Stimulated activated CD8-positive, alpha-beta memory T cell treated with anti-CD3 and anti-CD28 coated beads, Interleukin-2, amount 100 ng/mL, for 1 hour (primary cell): ENCODE measurements at places on chromosomes 12 and 14.

GRCh38 chr12:2273288-2273687 is 220.5 kb downstream of the CACNA1C start:
- DNase-seq, result no peak

DNA sequence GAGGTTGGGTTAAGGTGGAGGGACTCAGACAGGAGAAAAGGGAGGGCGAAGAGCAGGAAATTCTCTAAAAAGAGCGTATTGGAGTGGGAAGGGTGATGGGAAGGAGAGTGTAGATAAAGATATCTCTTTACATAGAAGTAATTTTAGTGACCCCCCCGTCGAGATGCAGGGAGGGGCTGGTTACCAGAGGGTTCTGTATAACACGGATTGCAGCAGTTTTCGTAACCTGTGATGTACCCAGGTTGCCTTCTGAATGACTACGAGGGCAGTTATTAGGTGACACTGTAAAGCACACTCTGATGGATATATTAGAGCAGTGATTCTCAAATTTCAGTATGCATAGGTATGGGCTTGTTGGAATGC is 443 bp downstream of the DNAL1 start:
- DNase-seq, result no peak

DNA sequence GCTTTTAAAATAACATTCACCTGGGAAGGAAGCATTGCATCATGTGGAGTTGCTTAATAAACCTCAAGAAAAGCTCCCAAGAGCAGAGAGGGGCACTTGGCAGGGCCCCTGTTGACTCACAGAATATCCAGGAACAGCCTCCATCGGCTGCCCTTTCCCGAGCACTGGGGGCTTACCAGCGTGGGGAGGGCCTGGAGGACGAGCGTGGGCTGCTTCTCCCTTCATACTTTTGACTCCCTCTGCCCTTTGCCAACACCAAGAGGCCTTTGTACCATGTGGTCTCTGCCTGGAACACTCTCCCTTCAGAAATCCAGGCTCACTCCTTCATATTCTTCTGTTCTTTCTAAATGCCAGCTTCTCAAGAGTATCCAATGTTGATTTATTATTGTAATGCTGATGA is 492.1 kb upstream of the TMEM132C start:
- DNase-seq, result no peak

DNA sequence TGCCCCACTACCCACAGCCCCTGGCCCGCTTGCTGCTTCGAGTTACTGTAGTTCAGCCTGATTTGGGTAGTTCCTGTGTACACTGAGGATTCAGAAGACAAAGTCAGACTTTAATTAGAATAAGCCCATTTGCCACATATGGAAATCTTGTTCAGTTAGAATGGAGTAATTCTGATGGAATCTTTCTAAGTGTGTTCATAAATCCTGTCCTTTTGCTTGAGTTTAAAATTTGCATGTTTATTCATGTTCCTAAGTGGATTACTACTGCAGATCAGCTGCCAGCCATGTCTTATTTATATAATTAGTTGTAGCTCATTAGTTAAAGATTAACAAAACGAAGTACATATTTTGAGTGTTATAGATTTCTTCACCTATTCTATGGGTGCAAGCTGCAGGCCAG is 504.5 kb downstream of the PCNX1 start:
- no peak for DNase-seq

GRCh38 chr14:100713705-100714104 is 13.0 kb upstream of the DLK1 start:
- no peak for DNase-seq

DNA sequence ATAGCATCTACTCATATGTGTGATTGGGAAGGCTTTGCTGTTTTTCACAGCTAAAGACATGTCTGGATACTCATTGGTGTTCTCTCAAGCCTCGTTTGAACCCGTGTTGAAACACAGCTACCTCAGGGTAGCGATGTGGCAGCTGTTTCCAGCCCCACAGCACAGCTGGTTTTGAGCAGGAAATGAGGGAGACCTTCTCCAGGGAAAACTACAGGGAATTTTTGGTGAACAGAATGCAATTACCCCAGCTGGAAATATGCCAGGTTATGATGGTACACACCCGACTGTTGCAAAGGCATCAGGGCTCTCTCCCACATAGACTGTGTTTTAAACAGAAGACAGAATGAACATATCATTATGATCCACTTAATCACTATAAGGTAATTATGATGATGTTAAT is 828.9 kb downstream of the VRK1 start:
- DNase-seq, result no peak

- DNase-seq, result no peak
These were observed 77.4 kb upstream of the ANO4 start for GRCh38 chr12:100716945-100717732.

DNA sequence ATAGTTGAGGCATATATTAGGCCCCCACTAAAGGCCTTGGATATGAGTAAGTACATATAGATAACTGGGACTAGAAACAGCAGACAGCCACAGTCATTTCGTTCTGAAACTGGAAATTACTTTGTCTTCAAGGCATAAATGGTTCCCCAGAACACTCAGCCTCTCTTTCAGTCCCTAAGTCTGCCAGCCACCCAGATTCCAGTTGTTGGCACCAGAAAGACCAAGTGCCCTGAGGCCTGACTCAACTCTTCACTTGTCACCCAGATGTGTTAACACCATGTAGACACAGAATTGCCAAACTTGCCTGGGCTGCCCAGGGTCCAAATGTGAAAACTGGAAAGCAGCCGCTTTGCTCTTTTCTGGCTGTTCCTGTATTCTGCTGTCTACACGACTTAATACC is 3.0 kb upstream of the LGALS3 start:
- no peak for DNase-seq

DNA sequence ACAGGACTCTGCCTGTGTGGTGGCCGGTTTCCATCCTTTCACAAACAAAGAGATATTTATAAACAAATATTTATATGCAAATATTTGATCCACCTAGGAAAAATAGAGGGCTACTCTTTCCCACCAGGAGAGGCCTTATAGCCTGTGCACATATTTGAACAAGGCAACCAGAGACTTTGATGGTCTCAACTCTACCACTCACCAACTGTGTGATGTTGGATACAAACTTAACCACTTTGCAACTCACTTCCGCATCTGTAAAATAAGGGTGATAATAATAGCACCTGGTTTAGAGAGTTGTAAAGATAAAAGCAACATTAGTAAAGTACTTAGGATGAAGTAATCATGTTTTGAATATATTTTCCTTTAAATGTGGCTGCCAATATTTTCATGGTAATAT is 1.5 kb upstream of the CLEC12A start:
- no peak for DNase-seq

- DNase-seq, result no peak
These were observed 106.6 kb downstream of the APAF1 start for GRCh38 chr12:98751580-98752115.

- DNase-seq, result peak; percentile 30
These were observed 11.1 kb upstream of the NINJ2 start for GRCh38 chr12:674272-674781.

GRCh38 chr14:74176400-74176793 is 62.9 kb upstream of the VSX2 start:
- DNase-seq, result no peak

DNA sequence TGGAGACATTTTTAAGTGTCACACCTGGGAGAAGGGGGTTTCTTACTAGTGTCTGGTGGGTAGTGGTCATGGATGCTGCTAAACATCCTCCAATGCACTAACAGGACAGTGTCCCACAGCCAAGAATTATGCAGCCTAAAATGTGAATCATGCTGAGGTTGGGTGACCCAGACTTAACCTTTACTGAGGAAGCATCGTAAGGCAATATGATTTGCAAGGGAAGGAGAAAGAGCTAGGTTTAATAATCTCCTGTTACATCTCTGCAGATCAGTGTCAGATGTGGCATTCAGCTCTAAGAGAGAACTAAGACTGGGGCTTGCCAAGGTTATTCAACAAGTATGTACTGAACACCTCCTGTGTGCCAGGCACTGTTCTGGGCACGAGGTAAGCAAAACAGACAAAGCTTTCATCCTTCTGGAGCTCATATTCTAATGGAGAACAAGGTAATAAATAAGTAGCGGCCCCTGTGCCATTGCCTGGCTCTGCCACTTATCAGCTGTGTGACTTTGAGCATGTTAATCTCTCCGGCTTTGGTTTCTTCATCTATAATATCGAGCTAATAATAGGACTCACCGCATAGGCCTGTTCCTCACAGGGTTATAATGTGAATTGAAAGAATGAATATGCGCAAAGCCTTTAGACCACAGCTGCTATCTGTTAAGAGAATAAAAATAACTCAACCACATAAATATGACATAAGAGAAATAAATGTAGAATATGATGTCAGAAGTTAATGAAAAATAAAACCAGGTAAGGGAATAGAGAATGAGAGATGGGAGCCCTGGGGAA is 13.5 kb upstream of the GOLGA5 start:
- DNase-seq, result no peak

DNA sequence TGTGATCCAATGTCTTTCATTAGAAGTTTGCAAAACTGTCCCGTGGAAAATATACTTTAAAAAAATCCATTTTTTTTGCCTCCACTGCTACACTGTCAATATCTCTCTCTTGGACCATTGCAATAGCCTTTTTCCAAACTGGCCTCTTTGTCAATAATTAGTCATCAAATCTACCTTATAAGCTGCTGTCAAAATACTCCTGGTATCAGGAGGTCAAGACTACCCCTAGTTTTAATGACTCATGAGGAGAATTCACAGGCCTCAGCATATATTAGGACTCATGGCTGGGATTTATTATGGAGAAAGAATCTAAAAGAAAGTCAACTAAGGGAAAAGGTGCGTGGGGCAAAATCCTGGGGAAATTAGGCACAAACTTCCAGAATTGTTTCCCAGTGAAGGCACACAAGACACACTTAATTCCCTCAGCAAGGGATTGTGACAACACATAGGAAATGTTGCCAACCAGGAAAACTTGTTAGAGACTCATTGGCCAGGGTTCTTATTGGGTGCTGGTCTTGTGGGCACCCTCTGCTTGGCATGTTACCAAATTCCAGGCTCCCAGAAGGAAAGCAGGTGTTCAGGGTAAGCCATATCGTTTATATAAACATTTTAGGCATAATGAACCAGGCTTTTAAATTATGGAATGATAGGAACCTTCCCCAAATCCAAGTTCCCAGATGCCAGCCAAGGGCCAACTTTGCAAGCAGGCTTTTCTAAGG is 56.1 kb downstream of the TMEM117 start:
- no peak for DNase-seq

GRCh38 chr12:90631591-90632212 is 323.3 kb downstream of the CCER1 start:
- no peak for DNase-seq

DNA sequence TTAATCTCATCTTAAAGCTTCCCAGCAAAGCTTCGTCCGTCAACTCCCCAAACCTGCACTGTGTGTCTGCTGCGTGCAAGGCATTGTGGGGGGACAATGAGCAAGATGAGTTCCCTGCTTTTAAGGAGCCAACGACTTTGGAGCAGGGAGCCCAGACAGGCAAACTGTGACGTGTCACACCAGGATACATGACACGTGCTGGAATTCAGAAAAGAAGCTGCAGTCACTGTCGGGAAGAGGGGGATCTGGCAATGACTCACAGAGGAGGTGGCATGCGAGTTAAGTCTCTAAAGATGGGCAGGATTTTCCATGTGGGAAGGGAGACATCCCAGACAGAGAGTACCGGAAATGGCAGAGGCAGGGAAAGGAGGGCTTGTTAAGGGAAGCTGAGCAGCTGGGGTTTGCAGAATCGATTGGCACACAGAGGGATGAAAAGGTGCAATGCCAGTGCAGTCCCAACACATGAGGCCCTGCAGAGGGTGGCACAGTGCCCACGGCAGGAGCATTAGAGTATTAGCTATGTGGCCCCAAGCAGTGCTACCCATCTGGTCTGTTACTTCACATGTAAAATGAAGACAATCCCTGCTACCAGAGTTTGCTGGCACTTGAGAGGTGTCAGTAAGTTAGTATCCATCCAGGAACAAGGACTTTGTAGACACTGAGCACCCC is 52.9 kb downstream of the SETD3 start:
- no peak for DNase-seq

- no peak for DNase-seq
These were observed 33.4 kb upstream of the SMOC1 start for GRCh38 chr14:69845787-69846186.

DNA sequence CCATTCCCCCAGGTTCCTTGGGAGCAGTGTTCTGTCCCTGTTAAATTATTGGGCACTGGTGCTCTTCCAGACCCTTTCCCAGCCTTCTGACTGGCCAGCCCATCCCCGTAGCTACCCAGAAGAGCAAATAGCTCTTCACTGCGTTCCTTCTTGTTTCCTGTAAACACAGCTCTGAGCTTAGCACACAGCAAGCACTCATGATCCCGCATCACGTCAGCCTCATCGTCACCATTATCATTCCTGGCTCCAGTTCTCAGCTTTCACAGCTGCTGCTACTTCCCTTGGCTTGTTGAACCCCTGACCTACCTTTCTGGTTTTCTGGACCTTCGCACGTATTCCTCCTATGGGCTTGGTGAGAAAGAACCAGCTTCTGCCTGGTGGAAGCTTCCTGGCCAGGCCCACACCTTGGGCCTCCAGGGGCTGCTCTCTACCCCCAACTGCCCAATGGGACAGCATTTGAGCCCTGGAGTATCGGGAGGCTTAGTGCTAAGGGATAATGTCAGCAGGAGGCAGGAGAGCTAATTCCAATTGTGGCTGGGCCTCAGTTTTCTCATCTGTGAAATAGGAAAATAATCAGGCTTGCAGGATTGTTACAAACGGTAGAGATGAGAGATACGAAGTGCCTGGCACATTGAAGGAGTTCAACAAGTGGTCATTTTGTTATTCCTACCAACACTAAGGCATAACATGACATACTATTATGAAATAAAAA is 22.6 kb upstream of the PAPOLA start:
- no peak for DNase-seq

- no peak for DNase-seq
These were observed 5.5 kb downstream of the RNASE1 start for GRCh38 chr14:20797164-20797563.

DNA sequence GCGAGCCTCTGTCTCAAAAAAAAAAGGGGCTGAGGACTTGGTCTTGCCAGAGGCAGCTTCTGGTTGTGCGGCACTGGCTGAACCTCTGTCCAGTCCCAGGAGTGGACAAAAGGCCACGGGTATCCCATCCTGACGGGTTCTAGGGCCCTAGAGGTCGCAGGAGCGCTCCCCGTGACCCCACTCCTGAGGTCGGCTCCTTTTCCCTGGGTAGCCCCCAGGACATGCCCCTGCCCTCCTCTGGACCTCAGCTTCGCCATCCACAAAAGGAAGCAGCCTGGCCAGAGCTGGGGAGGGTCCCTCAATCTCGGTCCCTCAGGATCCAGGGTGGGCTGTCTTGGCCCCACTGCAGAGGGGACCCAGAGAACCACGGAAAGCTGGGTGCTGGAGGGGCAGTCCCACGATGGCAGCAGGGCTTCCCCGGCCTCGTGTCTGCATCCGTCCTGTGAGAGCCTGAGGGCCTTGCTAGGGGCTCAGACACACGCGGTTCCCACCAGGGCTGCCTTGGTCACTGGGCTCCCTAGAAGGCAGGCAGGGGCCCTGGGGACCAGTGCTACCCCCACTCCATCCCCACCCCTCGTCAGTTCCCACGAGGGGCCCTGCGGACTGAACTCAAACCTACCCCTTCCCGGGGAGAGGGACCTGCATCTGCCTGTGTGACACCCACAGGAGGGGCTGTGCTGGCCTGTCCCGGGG is 31.1 kb downstream of the ASCL4 start:
- no peak for DNase-seq

GRCh38 chr14:32074887-32075572 is 2.1 kb upstream of the ARHGAP5 start:
- DNase-seq, result no peak

GRCh38 chr12:1531153-1531653 is 63.2 kb downstream of the FBXL14 start:
- DNase-seq, result no peak

GRCh38 chr12:53972152-53972702 is 699 bp upstream of the HOXC11 start:
- DNase-seq, result no peak

GRCh38 chr12:57093415-57094207 is 4.7 kb downstream of the NAB2 start:
- DNase-seq, result peak; percentile 53
